Stimulated activated CD4-positive, alpha-beta T cell treated with anti-CD3 and anti-CD28 coated beads, TNF-alpha, amount 100 ng/mL, for 1 hour (primary cell): ENCODE measurements at places on chromosomes 3 and 15.

GRCh38 chr3:3109407-3110298, 521 bp downstream of the IL5RA start:
- DNase-seq = no peak

DNA sequence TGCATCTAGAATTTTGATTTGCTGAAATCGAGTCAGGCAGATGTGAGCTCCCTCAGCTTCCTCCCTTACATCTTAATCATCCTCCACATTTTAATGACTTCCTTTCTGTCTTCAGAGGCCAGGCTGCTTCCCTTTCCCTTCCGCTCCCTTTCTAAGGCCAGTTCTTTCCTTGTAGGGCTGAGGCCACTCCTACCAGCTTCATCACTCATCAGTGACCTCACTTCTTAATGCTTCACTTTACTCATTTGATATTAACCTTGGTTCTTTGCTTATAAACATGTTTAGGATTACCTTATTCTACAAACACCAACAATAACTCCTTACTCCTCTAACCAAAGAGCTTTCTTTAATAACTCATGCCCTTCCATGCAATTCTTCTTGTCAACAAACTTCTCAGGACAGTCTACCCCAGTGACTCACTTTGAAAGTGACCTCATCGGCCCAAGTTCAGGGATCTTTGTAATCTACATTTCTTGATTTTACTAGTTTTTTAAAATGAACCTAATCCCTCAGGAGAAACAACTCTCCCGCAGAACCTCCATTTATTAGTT, 23.9 kb downstream of the ILDR1 start:
- DNase-seq = no peak

DNA sequence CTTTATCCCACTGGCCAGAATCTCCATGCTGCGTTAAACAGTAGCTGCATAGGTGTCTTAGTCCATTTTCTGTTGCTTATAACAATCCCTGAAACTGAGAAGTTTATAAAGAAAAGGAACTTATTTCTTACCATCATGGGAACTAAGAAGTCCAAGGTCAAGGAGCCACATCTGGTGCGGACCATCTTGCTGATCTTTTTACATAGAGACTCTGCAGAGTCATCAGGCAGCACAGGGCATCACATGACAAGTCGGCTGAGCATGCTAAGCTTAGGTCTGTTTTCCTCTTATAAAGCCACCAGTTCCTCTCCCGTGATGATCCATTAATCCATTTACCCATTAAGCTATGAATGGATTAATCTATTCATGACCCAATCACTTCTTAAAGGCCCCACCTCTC, 22.4 kb upstream of the FAM174B start:
- DNase-seq = no peak

GRCh38 chr15:68816158-68816557, 4.5 kb downstream of the ANP32A start:
- DNase-seq = no peak

DNA sequence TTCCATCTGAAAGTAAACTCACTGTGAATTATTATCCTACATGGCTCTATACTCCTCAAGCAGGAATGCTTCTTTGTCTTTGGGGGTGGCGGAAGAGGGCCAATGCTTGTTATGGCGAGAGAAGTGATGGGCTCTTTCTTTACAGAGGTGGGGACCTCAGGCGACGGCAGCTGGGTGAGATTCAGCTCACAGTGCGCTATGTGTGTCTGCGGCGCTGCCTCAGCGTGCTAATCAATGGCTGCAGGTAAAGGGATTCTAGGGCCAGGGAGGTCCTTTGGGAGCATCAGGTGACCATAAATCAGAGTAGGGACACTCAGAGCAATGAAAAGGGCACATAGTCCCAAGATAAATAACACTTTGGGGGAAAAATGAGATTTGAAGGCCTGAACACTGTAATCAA, 39.0 kb downstream of the ESYT3 start:
- no peak for DNase-seq

- DNase-seq = no peak
Observed at GRCh38 chr15:62899090-62899493, 143.5 kb upstream of the TPM1 start.

- DNase-seq = no peak
Observed at GRCh38 chr3:98406034-98406433, 15.6 kb downstream of the OR5K3 start.

DNA sequence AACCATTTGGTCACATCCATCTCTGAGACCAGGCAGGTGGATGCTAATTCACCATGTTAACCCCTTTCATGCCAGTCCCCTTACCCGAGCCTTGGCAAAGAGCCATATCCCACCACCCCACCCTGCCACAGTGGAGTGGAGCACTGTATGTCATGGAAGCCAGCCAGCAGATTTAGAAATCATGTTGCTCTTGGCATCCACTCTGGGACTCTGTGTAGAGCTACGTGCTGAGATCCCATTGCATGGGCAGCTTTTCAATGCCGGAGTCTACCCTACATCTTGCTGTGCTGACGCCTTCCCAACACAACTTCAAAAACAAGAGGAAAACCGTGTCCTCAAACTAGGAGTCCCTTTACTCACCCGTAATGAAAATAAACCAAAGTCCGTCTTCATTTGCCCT, 131.0 kb downstream of the NTRK3 start:
- DNase-seq = no peak
